ENCODE measurements at places on chromosomes 13 and 19. TPM values are rescaled to one million over a fixed set of nuclear protein-coding genes. Genes with fewer than 3 reads are reported as not detected.

DNA sequence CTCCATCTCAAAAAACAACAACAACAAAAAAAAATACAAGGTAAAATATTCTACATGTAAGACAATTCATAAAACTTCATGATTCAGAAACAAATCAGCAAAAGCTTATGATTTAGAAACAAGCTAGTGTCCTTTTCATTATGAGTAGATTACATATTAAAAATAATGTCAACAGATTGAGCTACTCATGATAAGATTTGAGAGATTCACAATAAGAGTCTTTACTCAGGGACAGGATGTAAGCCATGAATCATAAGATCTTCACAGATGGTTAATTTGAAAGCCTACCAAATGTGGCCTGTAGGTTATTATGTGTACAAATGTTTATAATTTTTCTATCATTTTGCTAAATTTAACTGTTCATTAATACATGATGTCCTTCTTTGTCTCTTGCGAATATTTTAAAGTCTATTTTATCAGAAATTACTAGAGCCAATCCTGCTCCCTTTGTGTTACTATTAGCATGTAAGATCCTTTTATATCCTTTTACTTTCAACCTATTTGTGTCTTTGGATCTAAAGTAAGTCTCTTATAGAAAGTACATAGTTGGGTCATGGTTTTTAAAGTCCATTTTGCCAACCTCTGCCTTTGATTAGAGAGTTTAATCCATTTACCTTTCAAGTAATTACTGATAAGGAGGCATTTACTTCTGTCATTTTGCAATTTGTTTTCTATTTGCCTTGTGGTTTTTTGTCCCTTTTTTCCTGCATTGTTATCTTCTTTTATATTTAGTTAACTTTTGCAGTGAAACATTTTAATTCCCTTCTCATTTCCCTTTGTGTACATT, 68.3 kb upstream of the RXFP2 start:
- DNase-seq: peak; percentile 47

DNA sequence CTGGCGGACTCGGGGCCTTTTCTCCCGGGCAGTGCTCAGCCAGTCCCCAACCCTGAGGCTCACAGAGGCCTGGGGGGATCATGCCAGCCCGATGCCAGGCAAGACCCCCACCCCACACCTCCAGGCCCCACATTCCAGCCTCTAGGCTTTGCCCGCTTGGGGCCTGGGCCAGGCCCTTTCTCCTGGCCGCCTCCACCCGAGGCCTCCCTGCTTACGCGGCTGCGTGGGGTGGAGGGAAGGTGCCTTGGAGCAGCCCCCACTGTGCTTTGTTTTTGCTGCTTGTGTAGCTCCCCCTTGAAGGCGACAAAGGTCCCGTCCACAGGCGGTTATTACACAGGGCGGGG, 38.4 kb downstream of the SMIM24 start:
- DNase-seq: peak; percentile 88

GRCh38 chr19:41709951-41710645, 1.7 kb downstream of the CEACAM5 start:
- no peak for DNase-seq

GRCh38 chr13:113283904-113284303, 13.1 kb upstream of the LAMP1 start:
- no peak for DNase-seq

- DNase-seq: no peak
These were observed 41.0 kb upstream of the SOX21 start for GRCh38 chr13:94753327-94753726.

DNA sequence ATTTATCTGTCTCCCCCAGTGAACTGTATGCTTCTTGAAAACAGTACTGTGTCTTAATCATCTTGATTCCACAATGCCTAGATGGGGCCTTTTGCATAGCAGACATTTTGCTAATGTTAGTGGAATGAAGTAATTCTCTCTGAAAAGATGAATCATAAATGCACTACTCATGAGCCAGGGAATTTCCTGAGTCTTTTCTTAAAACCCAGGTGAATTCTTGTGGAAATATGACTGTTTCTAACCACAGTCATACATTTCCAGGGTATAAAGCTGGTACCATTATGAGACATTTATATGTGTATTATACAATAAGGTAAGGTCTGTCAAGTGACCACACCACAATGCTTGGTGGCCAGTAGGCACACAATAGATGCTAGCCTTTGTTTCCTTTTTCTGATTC, 5.5 kb upstream of the KCTD4 start:
- DNase-seq: no peak

GRCh38 chr13:31775686-31776085, 36.4 kb downstream of the RXFP2 start:
- no peak for DNase-seq

DNA sequence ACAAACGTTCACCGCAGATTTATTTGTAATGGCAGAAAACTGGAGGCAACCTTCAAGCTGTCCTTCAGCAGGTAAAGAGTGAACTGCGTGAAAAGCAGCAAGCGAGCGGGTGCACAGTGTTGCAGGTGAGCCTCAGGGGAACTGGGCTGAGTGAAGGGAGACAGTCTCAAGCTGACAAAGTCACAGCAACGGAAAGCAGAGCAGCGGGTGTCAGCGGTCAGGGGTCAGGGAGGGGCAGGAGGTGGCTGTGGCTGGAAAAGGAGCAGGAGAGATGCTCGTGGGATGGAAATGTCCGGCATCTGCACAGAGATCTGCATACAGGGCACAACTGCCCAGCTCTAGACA, 8.5 kb upstream of the RASA3 start:
- DNase-seq: no peak

GRCh38 chr13:47092202-47092601, 195.3 kb upstream of the HTR2A start:
- DNase-seq: no peak

- DNase-seq: no peak
These were observed 352.5 kb downstream of the DNAJC15 start for GRCh38 chr13:43375797-43376465.

DNA sequence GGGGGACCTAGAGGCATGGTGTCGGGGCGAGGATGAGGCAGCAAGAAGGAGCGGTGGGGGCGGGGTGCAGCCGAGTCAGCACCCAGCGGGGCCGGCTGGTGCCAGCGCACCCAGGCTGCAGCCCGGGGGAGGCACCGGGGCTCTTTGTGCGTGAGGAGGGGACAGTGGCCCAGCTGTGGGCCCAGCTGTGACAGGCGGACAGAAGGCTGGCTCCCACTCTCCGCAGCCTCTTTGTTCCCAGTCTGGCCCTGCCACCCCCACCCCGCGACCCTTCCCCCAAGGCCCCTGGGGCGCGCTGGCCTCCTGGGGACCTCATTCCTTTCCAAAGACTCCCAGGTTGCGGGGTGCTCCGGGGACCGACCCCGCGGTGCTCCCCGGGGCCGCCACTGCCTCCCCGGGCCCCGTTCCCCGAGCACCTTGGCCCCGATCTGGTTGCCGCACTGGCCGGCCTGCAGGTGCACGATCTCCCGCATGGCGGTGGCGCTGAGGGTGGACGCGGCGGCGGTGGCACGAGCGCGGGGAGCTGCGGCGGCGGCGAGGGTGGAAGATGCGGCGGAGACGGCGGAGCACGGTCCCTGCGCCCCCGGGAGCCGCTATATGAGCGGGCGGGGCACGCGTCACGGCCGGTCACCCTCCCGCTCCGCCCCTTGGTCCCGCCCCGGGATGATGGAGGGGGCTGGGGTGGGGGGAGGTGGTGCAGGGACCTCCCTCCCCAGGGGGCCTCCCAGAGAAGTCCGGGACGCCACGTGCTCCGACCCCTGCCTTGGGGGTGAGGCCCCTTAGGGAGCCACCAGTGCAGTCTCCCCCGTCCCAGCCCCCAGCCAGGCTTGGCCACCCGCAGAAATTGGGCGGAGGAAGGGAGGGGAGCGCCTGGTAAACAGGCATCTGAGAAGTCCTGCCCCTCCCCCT, at the start of gene TUBB4A:
Gene TUBB4A (minus strand): TSS at position 570 of the 909 bp plus-strand sequence. CDS start 97 bp downstream, at position 473.
- DNase-seq: peak; percentile 95

- DNase-seq: peak; percentile 76
These were observed 770 bp downstream of the HNRNPM start for GRCh38 chr19:8445488-8446001.

GRCh38 chr19:11377237-11377636, 2.8 kb downstream of the SWSAP1 start:
- DNase-seq: no peak

- DNase-seq: peak; percentile 47
These were observed 8.9 kb upstream of the CYP4F3 start for GRCh38 chr19:15631817-15632216.

DNA sequence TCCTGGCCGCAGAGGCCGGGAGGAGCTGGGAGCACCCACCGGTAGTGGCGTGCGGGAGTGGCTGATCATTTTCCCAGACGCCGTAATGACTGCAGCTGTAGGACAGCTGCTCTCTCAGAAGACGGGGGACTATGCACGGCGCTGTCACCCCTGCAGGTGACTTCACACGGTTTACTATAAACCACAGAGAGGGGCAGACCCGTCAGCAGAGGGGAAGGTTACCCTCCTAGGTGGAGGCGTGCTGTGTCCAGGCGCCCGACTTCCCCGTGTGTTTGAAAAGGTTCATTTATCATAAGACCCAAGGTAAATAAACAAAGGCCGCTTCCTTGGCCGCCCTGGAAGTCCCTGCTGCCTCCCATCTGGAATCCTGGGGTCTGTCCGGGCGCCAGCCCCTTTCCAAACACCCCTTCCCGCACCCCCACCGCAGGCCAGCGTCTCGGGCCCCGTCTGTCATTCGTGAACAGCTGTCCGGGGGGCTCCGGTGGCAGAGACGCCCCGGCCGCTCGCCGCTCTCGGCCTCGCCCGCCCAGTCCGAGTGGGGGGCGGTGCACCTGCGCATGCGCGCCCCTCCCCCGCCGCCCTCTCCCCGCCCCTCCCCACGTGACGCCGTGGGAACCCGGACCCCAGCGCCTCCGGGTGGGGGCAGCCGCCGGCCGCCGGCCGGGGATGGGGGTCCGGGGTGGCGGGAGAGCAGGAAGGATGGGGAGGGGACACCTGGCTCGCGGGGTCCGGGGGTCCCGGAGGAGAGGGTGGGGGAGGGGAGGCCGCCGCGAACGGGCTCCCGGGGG, 915 bp downstream of the SHC2 start:
- DNase-seq: peak; percentile 98

GRCh38 chr19:45294291-45295029, 28.2 kb downstream of the CKM start:
- no peak for DNase-seq

DNA sequence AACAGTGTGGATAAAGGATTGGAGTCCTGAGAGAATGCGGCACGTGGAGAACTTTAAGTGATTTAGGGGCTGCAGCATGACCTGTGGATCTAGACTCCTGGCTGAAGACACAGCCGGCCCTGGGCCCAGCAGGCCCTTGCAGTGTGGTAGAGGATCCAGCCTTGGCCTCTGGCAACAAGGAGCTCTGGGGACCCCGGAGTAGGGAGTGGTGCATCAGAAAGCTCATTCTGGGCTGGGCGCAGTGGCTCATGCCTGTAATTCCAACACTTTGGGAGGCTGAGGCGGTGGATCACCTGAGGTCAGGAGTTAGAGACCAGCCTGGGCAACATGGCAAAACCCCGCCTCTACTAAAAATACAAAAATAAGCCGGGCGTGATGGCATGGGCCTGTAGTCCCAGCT, 76.0 kb downstream of the CHST8 start:
- no peak for DNase-seq

DNA sequence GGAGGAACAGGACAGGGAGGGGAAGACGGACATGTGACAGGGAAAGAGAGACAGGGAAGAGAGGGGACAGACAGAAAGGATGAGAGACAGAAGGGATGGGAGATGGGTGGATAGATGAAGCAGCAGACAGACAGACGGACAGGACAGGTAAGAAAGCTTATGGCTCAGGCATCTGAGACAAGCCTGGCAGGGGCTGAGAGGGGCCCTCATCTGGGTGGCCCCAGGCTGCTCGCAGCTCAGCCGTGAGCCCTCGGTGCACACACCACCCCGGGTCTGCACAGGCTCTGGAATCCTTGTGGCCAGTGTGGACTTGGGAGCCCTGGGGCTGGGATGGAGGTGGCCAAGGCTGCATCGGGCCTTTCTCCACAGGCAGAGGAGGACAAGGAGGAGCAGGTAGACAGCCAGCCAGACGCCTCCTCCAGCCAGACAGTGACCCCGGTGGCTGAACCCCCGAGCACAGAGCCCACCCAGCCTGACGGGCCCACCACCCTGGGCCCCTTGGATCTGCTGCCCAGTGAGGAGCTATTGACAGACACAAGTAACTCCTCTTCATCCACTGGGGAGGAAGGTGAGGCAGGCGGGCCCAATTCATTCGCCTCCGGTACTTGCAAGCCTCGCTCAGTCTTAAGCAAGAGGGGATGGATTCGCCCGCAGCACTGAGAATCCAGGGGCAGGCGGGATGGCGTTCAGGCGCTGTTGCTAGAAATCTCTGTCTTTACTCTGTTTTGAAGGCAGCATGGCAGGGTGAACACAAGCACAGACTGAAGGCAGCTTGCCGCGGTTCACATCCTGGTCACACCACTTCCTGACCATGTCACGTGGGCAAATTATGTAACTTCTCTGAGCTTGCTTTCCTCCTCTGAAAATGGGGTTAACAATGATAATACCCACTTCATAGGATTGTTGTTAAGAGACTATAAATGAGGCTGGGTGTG, 14.0 kb downstream of the GRAMD1A start:
- DNase-seq: peak; percentile 27

GRCh38 chr19:35347171-35347929, at the start of gene FFAR1:
Gene FFAR1 (plus strand): TSS chr19:35347902. CDS start chr19:35351552, 3,650 bp downstream.
- DNase-seq: no peak

GRCh38 chr19:2035590-2035991, 15.5 kb downstream of the MKNK2 start:
- DNase-seq: no peak

GRCh38 chr13:94087100-94087499, 392.4 kb downstream of the DCT start:
- no peak for DNase-seq

GRCh38 chr13:29709407-29710069, 114.0 kb upstream of the SLC7A1 start:
- DNase-seq: no peak

- peak; percentile 33 for DNase-seq
These were observed 55.2 kb downstream of the VWA8 start for GRCh38 chr13:41905600-41906254.

ADM5 gene
- 1.3 TPM for polyA plus RNA-seq

ZNF566 gene
- polyA plus RNA-seq: 1.7 TPM

PRR12 gene
- polyA plus RNA-seq: 0.71 TPM

SWSAP1 gene
- polyA plus RNA-seq: 3.0 TPM

ENOX1 gene
- polyA plus RNA-seq: 5.8 TPM

KEAP1 gene
- polyA plus RNA-seq: 53.8 TPM

TNFAIP8L1 gene
- polyA plus RNA-seq: 6.4 TPM

ZSCAN4 gene
- polyA plus RNA-seq: not detected

PDE4C gene
- 0.36 TPM for polyA plus RNA-seq

PLPP2 gene
- polyA plus RNA-seq: 27.3 TPM

PROZ gene
- polyA plus RNA-seq: not detected

ACP7 gene
- 0.24 TPM for polyA plus RNA-seq

MYO16 gene
- polyA plus RNA-seq: 0.11 TPM

KIR3DL1 gene
- not detected for polyA plus RNA-seq

LPAR2 gene
- polyA plus RNA-seq: 4.5 TPM

MCOLN1 gene
- 28.9 TPM for polyA plus RNA-seq

KANK3 gene
- 0.51 TPM for polyA plus RNA-seq

LILRB3 gene
- polyA plus RNA-seq: not detected

ACOD1 gene
- not detected for polyA plus RNA-seq

PTH2 gene
- not detected for polyA plus RNA-seq

Data from SK-N-SH (cell line).